Activated naive CD4-positive, alpha-beta T cell (primary cell): ENCODE measurements at places on chromosomes 6 and 20.

DNA sequence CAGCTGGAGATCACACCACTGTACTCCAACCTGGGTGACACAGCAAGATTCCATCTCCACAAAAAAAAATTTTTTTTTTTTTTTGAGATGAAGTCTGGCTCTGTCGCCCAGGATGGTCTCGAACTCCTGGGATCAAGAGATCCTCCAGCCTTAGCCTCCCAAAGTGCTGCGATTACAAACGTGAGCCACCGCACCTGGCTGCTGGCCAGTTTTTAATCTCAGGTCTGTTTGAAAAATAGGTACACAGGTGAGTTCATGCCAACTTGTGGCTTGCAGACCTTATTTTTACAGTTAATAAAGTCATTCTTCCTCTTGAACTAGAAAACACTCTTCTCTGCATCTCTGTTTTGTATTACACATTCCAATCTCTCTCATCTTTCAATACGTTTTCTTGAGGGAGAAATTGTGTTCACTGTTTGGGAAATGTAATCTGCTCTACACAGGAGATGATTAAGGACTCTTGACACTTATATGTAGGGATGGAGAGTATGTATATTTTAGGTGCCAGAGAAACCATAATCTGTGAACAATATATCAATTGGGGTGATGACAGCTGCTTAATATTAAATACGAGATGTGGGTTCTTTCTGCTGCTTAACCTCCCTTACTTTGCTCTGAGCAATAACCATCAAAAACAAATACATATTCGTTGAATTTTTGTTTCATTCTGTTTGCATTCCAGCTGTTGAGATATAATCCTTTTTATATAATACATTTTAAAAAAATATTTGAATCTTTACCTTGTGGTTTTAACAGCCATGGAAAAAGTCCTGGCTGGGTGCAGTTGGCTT lies 17.7 kb upstream of the RIPOR3 start:
- DNase-seq = no peak

DNA sequence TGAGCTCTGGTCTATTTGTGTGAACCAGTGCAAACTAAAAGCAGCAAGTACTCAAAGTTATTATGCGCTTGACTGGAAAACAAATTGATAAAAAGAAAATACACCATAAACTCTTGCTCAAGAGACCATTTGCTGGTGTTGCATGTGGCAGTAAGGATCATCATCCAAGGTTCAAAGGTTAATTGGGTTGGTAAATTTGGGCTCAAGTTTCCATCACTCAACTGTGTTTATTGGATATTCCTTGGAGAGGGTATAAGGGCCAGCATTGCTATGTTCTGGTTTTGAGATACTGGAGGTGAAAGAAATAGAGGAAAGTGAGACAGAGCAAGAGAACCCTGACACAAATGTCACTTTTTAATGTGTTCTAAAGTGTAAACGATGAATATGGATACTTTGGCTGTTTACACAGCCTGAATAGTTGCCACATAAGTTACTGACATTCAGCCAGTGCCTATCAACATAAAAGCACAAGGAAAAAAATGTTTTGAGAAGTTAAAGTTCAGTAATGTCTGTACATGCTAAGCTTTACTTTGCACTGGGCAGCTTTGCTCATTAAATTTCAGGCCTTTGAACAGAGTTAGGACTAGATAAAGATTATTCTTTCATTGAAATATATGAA lies 736.1 kb downstream of the HDGFL1 start:
- DNase-seq = no peak

GRCh38 chr6:121437851-121438651 lies 2.6 kb downstream of the GJA1 start:
- no peak for DNase-seq

DNA sequence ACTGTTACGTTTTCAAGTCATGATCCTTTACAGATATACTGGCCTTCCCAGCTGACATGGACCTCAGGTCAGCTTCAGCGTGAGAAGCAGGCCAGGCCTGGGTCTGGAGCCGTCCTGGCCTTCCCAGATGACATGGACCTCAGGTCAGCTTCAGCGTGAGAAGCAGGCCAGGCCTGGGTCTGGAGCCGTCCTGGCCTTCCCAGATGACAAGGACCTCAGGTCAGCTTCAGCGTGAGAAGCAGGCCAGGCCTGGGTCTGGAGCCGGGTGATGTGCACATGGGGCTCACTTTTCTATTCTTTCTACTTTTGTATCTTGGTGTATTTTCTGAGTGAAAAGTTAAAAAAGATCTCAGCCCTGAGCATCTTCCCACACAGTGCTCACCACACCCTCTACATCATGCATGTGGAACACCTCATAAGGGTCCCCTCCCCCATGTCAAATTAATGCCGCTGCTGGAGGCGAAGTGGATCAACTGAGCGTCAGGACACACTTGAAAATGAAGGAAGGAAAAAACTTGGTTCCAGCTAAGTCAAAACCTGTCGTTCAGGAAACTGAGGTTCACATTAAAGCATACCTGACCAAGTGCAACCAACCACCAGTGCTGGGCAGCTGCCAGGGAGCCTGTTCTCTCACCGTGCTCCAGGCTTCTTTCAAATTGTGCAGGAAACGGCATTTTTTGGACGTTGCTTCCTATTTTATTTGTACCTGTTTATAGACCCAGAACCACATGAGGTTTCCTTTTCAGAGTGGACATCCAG lies 32.2 kb downstream of the KIF25 start:
- no peak for DNase-seq

GRCh38 chr6:152129691-152130151 lies 322.2 kb downstream of the ESR1 start:
- no peak for DNase-seq

- DNase-seq = no peak
Measured at GRCh38 chr6:145895802-145896201, 68.4 kb downstream of the SHPRH start.

DNA sequence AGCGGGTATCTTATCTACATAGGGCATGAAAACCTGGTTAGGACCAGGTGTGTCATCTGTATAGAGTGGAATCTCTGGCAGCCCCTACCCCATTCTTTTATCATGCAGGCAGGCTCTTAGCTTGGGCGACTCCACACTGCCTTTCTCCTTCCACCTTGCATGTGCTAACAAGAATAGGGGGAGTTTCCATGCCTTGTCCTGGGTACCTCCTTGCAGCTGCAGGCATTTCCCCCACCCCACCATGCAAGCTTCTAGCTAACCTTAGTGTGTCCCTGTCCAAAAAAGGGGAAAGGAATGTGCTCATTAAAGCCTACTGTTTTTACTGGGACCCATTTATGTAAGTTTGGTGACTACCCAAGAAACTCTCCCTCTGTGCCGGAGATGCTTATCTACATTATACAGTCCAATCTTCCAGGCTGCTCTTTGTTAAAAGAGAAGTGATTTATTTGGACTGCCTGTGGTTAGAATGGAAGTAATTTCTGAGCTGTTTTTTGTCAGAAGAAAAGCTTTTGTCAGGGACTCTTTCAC lies 10.5 kb upstream of the CEP43 start:
- no peak for DNase-seq

- no peak for DNase-seq
Measured at GRCh38 chr20:61757-62156, 25.7 kb upstream of the DEFB125 start.

- DNase-seq = no peak
Measured at GRCh38 chr20:41393705-41394066, 27.1 kb upstream of the EMILIN3 start.

- DNase-seq = no peak
Measured at GRCh38 chr20:13291157-13291556, 70.1 kb downstream of the ISM1 start.

DNA sequence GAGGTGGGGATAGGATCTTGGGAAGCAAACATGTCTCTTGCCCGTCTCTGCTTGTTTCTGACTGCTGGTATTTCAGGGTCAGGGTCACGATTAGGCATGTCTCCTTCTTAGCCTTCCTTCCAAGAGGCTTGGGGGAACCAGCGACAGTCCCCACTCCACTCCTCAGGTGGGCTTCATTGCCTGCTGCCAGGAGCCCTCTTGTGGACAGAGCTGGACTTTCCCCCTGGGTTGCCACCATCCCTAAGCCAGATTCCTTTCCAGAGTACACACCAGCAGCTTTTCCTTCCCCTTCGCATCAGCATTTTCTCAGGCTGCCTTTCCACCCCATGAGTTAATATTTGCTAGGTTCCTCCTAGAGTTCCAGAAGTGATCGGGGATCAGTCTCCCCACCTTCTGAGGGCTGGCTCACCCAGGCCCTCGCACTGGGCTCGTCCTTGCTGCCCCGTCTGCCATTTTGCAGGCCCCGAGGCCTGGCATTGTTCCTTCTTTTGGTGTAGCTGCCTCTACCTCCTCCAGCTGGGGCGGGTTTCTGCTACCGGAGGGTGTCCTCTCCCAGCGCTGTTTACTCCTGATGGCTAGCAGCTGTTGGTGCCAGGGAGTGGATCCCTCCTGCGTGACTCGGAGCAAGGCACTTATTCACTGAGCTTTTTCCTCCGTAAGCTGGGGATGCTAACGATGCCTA lies 8.8 kb upstream of the C20orf144 start:
- no peak for DNase-seq

- no peak for DNase-seq
Measured at GRCh38 chr20:1491860-1492642, 831 bp upstream of the SIRPB2 start.

- DNase-seq = no peak
Measured at GRCh38 chr20:61192337-61192950, 59.6 kb upstream of the CDH4 start.

GRCh38 chr20:15544742-15545141 lies 1028.5 kb downstream of the KIF16B start:
- no peak for DNase-seq

- no peak for DNase-seq
Measured at GRCh38 chr6:24323632-24324337, 34.1 kb downstream of the DCDC2 start.

DNA sequence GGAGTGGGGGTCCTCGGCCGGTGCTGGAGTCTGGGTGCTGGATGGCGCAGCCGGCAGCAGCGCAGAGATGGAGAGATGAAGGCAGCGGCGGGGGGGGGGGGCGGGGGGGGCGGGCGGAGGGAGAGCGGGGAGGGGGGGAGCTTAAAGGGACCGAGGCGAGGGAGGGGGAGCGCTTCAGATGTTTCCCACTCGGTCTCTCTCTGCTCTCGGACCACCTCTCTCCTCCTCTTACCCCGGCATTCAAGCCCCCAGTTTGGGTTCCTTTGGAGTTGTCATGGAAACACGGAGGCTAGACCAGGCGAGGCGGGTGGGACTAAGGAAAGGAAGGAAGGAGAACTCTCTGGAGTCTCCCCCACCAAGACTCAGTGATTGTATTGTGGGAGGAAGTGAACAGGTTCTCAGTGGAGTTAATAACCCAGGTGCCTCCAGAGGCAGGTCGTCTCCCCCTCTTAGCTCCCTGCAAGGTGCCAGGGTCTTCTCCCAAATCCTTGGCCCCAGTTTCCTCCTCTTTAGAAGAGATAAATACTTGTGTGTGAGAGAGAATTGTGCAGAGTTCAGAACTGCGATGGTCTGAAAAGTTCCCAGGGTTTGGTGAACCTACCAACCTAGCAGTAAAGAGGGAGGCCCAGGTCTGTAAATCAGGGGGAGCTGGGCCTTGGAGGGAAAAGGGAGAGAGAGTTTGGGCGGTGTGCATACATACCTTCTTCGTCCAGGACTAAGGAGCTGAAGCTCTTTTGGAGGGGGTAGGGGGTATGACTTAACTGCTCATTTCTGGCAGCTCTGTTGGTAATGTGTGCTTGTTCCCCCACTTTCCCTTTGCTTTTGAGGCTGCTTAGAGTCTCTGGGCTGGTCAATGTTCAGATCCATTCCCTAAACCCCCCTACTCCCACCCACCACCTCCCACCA lies at the start of gene PRRT1:
TSS of gene PRRT1 (minus strand) at position 77 of the 906 bp plus-strand sequence. CDS start 112 bp downstream, outside the sequence.
- no peak for DNase-seq

GRCh38 chr6:156890627-156891314 lies 113.6 kb downstream of the ARID1B start:
- no peak for DNase-seq

GRCh38 chr20:23586735-23587525 lies 18.6 kb upstream of the CST9L start:
- DNase-seq = no peak

- no peak for DNase-seq
Measured at GRCh38 chr6:138017166-138017757, 90.0 kb downstream of the PERP start.

DNA sequence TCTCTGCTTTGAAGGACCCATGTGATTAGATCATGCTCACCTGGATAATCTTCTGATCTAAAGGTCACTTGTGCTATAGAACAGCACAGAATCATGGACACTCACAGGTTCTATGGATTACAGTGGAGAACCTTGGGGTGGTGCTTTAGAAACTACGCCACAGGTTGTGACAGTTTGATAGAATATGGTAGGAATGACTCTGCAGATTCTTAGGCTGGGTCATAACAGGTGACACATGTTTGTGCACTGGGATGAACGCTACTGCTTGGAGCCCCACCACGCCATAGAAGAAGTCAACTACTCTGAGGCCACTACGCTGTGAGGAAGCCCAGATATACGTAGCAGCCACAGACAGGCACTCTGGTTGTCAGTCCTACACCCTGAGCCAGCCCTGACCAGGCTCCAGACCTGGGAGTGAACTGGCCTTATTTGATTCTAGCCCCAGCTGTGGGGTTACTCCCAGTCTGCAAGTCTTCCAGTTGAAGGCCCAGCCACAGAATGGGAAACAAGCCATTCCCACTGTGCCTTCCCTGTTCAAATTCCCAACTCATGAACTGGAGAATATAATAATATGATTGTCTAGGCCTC lies 99.0 kb upstream of the SLC24A3 start:
- no peak for DNase-seq

- no peak for DNase-seq
Measured at GRCh38 chr20:31565699-31566318, 39.3 kb upstream of the ID1 start.

GRCh38 chr6:87701344-87701675 lies 723 bp downstream of the AKIRIN2 start:
- DNase-seq = no peak

GRCh38 chr6:68778356-68779020 lies 143.4 kb downstream of the ADGRB3 start:
- no peak for DNase-seq

GRCh38 chr6:97805596-97805995 lies 522.6 kb upstream of the MMS22L start:
- no peak for DNase-seq

DNA sequence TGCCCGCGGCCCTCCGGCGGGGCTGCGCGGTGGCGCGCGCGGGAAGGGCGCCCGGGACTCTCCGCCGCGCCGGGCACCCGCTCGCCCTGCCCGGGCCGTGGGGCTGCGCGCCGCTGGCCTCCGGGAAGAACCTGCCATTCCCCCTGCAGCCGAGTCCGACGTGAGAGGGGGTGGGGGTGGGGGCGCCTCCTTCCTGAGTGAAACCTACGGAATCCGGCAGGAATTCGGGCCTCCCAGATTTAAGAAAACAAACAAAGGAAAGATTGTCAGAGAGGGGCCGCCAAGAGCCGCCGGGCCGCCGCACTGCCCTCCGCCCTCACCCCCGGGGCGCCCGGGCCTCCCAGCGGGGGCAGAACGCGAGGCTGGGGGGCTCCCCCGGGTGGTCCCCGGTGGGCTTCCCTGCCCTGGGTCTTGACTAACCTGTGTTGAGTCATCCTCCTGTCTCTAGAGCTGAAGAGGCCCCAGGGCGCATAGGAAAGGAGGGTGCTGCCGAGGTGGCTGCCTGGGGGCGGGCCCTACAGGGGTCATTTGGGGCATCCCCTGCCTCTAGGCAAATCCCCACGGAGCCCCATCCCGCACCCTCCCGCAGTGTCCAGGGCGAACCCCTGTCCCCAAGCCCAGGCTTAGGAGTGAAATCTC lies 42.2 kb upstream of the FOXP4 start:
- DNase-seq = no peak

GRCh38 chr6:141726248-141726647 lies 406.5 kb upstream of the GJE1 start:
- no peak for DNase-seq

GRCh38 chr20:61815678-61816077 lies 250.0 kb downstream of the TAF4 start:
- no peak for DNase-seq
